Right atrium auricular region (tissue), 2 donors: ENCODE measurements at places on chromosomes 5 and 9. TPM values are rescaled to one million over a fixed set of nuclear protein-coding genes. Genes with fewer than 3 reads are reported as not detected.

ASTN2 gene
- total RNA-seq = 32.2 TPM

SUSD1 gene
- total RNA-seq = 10.6 TPM

KCTD16 gene
- total RNA-seq = 0.28 TPM

HAUS6 gene
- total RNA-seq = 4.8 TPM

GFI1B gene
- not detected for total RNA-seq

ZDHHC21 gene
- total RNA-seq = 8.0 TPM

SPAAR gene
- total RNA-seq = 3.8 TPM

FAM78A gene
- total RNA-seq = 55.3 TPM

GLRA1 gene
- not detected for total RNA-seq

SLC45A2 gene
- 0.82 TPM for total RNA-seq

NMUR2 gene
- total RNA-seq = not detected

SPINK6 gene
- total RNA-seq = not detected

CYLC2 gene
- total RNA-seq = not detected

PHF24 gene
- total RNA-seq = 0.67 TPM

SLC28A3 gene
- 4.4 TPM for total RNA-seq

MZB1 gene
- total RNA-seq = 1.3 TPM

CDK5RAP2 gene
- total RNA-seq = 40.4 TPM

BNC2 gene
- 68.3 TPM for total RNA-seq

SPAG8 gene
- total RNA-seq = 4.1 TPM

BTNL3 gene
- not detected for total RNA-seq

FOCAD gene
- total RNA-seq = 50.1 TPM

ZDHHC11B gene
- 7.5 TPM for total RNA-seq

CCL27 gene
- total RNA-seq = not detected

SPEF2 gene
- total RNA-seq = 0.94 TPM

FCN2 gene
- not detected for total RNA-seq

MARVELD2 gene
- total RNA-seq = 2.3 TPM

TUT7 gene
- 20.2 TPM for total RNA-seq

MAT2B gene
- total RNA-seq = 47.6 TPM

DMGDH gene
- 4.0 TPM for total RNA-seq

NIPAL4 gene
- total RNA-seq = not detected

ARL14EPL gene
- total RNA-seq = not detected

OR1L6 gene
- total RNA-seq = not detected

PCDH12 gene
- 7.6 TPM for total RNA-seq

GRPEL2 gene
- 6.9 TPM for total RNA-seq

CARTPT gene
- not detected for total RNA-seq

LCN9 gene
- not detected for total RNA-seq

CDX1 gene
- not detected for total RNA-seq

PCA3 gene
- total RNA-seq = not detected

KIF27 gene
- total RNA-seq = 4.6 TPM

RNF183 gene
- not detected for total RNA-seq

SARDH gene
- 0.63 TPM for total RNA-seq

PCDHB5 gene
- 3.8 TPM for total RNA-seq

TMEM174 gene
- not detected for total RNA-seq

FOXD4L5 gene
- not detected for total RNA-seq

RUSC2 gene
- 49.1 TPM for total RNA-seq

CDKN2A gene
- total RNA-seq = 1.3 TPM

PCDHGC5 gene
- 1.7 TPM for total RNA-seq

PLAC8L1 gene
- total RNA-seq = not detected

DOCK8 gene
- 5.2 TPM for total RNA-seq
